ENCODE measurements at places on chromosomes 6 and 20.

GRCh38 chr6:157151989-157152388 lies 171.3 kb downstream of the TMEM242 start:
- no peak for DNase-seq

GRCh38 chr6:79373880-79374279 lies 139.4 kb upstream of the HMGN3 start:
- DNase-seq: no peak

GRCh38 chr20:61295249-61295648 lies 43.2 kb downstream of the CDH4 start:
- no peak for DNase-seq

DNA sequence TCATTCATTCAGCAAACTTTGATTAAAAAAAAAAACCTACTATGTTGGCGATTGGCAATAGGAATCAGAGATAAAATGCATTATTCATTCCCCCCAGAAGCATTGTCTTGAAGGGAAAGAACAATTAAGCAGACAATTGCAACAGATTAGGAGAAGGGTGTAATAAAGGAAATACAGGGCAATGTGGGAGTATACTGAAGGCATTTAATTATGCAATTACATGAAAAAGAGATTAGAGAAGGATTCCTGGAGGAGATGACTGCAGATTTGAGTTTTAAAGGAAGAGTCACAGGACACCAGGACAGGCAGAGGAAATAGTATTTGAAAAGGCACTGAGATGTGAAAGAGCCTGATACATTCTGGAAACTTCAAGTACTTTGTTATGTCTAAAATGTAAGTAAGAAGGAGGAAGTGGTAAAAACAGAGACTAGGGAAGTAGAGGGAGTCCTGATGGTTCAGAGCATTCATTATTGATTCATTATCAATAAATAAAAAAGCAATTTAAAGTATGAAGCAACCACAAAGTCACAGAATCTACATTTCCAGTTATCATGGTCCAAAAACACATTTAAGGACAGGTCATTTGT lies 43.7 kb downstream of the THEMIS start:
- DNase-seq: no peak

DNA sequence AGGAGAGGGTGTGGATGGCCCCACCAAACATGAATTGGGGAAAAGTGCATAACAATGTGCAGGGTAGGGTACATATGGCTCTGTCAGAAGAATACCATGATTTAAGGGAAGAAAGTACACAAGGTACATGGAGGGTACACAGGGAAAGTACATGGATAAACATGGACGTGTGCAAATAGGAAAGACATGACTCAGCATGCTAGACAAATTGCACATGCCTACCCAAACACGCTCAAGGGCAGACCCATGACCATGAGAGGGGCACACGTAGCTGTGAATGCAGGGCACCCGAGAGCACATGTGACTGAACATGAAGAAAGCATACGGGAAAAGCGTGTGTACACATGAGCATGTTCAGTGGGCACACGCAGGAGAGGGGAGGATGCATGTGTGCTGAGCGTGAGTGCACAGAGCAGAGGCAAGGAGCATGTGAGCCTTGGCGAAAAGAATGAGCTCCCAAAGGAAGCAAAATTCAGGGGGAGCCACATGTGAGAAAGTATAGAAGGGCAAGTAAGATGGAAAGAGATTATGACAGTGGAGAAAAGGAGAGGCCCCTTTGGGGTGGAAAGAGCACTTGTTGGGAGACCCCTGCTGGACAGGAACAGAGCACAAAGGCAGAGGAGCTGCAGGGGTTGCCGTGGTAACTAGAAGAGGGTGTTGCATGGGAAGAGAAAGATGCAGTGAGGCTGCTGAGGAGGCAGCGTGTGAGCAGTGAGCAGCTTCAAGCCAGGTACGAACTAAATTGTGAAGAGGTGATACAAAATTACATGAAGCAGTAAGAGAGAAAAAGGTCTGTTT lies 17.8 kb downstream of the OR2H2 start:
- DNase-seq: no peak

DNA sequence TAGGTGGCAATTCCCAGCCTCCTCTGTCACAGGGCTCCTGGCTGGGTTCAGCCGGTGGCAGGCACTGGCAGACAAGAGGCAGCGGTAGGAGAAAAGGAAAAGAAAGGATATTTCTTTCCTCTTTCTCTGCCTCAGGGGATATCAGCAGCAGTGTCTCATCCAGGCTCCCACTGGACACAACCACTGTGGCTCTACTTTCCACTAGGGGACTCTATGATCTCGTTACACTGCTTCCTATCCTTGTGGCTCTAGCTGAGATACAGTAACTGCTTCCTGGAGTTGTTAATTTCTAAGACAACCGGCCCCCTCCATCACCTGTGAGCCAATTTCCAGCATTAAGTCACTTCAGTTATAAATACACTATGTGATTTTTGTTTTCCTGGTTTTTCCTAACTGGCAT lies 102.0 kb upstream of the LRFN2 start:
- no peak for DNase-seq

GRCh38 chr6:88612631-88613030 lies 350.8 kb downstream of the RNGTT start:
- no peak for DNase-seq

DNA sequence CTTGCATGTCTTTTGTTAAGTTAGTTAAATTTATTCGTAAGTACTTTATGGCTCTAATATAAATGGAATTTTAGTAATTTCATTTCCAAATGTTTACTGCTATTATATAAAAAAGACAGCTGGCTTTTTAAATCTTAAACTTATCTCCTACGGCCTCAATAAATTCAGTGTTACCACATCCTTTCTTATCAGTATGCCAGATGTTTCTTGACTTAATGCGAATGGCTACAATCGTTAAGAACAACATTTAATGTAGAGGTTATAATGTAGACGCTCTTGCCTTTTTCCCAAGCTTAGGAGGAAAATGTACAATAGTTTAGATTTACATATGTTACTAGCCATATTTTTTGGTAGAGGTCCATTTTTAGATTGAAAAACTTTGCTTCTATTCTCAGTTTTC lies 659.4 kb downstream of the TENT5A start:
- DNase-seq: no peak

DNA sequence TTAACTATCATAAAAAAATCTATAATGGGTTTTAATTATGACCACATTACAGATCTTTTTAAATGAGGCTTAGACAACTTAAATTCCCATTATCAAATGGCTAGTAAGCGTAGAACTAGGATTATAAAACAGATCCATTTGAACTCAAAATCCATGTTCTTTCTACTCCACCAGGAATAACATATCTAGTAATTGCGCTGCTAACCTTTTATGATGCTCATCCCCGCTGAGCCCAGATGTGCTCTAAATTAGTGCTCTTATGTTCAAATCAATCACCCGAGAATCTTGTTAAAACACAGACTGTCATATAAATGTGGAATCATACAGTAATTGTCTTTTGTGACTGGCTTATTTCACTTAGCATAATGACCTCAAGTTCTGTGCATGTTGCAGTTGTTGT lies 903.1 kb downstream of the PHF3 start:
- DNase-seq: no peak

GRCh38 chr6:31655349-31656237 lies at the start of gene APOM:
Gene APOM, plus strand, starts transcription at chr6:31655894. Its CDS starts 73 bp downstream, at chr6:31655967.
- DNase-seq: no peak

GRCh38 chr6:144149894-144150709 lies at the start of gene STX11:
Gene STX11, plus strand, starts transcription at chr6:144150517. Its CDS starts 36,111 bp downstream, at chr6:144186628.
- DNase-seq: peak; percentile 46

- DNase-seq: no peak
Observed at GRCh38 chr20:38395165-38395564, 40.0 kb downstream of the SNHG17 start.

- no peak for DNase-seq
Observed at GRCh38 chr6:52400313-52401041, 19.7 kb upstream of the EFHC1 start.

- DNase-seq: no peak
Observed at GRCh38 chr6:131775886-131776285, 31.9 kb upstream of the ENPP1 start.

DNA sequence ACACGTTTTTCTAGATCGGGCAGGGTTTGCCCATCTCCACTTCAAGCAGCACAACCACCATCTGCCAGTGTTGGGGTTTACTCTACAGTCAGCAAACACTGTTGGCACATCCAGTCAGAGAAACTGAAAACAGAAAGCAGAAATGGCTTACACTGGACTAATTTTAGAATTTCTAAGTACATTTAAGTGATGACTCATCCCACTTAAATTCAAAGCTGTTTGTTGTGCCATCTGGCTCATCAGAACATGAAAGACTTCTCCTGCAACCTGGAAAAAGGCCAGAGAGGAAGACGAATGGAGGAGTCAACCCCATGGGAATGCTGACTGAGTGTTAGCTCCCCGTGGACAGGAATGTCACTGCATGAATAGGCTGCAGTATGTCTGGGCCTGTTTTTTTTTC lies 21.8 kb downstream of the FAM209B start:
- peak; percentile 83 for DNase-seq

GRCh38 chr6:17724341-17724740 lies 17.6 kb upstream of the NUP153 start:
- no peak for DNase-seq

- no peak for DNase-seq
Observed at GRCh38 chr20:10747019-10747418, 73.2 kb upstream of the JAG1 start.

DNA sequence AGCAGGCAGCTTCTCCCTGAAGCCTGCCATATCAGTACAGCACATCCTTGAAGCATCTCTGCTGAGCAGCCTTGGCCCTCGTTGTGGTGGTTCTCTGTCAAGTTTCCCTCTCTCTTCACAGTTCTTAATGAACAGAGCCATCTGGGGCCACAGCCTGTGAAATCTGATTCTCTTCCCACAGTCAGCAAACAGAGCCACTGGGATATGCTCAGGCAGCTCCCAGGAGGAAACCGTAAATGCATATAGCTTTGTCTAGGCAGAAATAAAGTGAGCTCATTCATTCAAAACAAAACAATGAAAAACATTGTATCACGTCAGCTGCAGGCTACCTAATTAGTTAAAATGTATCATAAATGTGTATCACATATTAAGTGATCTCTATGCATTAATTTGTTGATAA lies 80.3 kb downstream of the TBC1D7 start:
- DNase-seq: no peak

DNA sequence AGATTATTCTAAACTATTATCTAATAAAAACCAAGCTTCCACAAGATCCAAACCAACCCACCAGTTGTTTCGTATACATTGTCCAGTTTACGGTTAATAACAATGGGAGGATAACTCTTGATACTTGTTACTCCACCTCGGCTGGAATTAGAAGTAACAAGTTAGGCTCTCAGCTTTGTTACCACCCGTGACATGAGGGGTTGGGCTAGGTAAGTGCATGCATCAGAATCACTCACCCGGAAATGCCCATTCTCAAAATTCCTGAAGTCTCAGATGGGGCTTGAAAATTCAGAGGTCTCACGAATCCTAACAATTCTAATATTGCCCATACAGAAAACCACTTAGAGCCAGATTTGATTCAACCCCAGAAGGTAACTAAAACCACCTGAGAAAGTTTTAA lies 27.0 kb upstream of the SERPINB1 start:
- DNase-seq: no peak

- no peak for DNase-seq
Observed at GRCh38 chr20:41462372-41463161, 95.9 kb upstream of the EMILIN3 start.

GRCh38 chr20:20946122-20946759 lies 159.9 kb downstream of the LINC00237 start:
- DNase-seq: no peak

DNA sequence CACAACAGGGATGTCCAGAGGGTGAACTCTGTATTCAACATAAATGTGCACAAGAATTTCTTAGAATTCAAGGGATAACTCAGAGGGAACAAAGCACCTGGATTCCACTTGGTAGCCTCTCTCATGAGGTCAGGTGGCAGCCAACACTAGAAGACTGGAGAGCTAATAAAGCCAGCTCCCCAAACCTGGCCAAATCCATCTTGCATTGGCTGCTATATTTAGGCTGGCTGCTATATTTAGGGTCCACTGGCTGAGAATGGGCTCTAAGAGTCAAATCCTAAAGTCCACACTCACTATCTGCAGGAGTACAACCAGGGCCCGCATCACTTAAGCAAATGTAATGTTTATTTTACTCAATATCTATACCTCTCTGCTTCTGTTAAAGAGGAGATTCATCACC lies 20.0 kb downstream of the TBC1D7 start:
- no peak for DNase-seq

DNA sequence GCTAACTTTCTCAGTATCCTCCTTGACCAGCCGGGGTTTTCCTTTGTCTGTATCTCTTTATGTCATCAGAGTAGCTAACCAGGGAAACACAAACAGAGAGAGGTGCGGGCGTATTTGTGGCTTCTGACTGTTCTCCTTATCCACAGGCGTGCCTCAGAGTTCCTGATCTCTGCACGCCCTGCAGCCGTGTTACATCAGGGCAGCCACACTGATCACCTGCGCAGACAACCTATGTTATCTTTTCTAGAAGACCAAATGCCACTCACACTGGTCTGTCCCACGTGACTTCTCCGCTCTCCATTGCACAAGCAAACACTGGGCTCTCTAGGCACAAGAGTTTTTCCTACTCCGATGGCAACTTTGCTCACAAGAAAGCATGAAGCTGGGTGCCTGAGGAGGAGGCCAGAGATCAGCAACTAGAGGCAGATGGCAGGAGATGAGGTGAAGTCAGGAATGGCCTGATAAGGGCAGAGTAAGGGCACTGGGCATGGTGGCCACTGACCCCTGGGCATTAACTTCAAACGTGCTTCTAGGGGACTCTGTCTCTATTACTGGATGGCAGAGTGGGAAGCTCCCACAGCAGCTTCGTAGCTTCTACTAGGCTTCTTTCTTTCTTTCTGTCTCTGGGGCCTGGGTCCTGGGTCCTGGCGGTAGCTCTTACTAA lies 4.5 kb downstream of the PDE10A start:
- no peak for DNase-seq

DNA sequence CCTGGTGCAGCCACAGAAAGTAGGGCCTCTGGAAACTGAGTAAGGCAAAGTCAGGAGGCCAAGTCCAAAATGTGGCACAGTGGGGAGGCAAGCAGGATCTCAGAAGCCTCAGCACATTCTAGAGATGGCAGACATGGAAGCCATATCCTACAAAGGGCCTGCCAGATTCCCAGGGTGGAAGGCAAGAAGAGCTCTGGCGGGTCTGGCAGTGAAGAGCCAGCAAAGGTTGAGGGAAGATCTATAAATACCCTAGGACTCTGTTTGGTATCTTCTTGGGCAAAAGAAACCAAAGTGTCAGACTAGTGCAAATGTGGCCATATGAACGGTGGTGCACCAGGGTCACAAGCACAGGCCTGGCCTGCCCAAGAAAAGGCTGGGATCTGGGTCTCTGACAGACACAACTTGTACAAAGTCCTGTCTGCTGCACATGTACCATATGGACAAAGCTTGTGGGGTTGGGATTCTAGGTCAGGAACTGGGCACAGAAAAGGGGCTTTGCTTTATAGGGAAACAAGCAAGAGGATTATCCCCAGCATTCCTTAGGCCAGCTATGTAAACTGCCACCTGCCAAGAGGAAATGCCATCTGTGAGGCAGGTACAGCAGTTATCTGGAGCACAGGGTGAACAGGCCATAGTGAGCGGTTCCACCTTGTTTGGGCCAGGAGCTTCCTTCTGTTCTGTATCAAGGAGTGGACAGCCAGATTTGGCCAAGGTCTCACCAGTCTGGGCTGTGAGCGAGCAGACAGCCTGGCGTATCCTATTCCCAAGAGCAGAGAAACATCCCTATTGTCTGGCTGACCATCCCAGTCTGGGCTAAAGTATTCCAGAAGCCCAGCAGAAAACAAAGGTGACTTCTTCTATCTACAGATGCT lies 36.3 kb upstream of the SLC4A11 start:
- no peak for DNase-seq

Measured in HS-27A (cell line).